Stimulated activated CD8-positive, alpha-beta memory T cell treated with anti-CD3 and anti-CD28 coated beads, Interleukin-7, amount 100 ng/mL, for 1 hour (primary cell): ENCODE measurements at places on chromosomes 3 and 15.

DNA sequence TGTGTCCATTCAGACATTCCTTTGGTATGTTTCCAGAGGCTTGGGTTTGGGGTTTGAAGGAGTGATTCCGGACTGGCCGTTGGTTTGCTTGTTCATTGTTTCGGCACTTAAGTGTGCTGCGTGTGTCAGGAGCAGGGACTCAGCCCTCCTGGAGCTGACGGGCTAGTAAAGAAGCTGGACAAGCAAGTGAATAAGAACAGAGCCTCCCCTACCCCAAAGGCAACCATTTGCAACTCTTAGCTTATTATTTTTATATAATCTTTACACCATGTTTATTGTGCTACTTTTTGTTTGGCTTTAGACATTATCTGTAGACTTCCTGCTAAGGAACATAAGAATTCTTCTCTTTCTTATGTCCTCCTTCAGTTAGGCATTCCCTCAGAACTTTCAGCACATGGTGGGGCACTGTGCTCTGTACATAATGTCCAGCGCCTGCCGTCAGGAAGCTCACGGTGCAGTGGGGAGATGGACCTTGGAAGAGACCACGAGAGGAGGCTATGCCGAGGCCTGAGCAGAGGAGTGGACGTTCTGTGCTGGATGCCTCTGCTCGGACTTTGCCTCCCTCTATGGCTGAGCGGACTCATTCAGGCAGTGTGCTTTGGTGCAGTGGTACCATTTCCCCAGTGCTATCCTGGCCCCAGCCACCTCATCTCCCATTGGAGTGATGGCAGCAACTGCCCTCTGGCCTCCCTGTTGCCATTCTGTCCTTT, 65.4 kb downstream of the EEFSEC start:
- DNase-seq = no peak

GRCh38 chr3:149377408-149378364, at the start of gene TM4SF1:
TSS of gene TM4SF1 (minus strand) at chr3:149377649. CDS start at chr3:149377547, 102 bp downstream.
- DNase-seq = no peak

DNA sequence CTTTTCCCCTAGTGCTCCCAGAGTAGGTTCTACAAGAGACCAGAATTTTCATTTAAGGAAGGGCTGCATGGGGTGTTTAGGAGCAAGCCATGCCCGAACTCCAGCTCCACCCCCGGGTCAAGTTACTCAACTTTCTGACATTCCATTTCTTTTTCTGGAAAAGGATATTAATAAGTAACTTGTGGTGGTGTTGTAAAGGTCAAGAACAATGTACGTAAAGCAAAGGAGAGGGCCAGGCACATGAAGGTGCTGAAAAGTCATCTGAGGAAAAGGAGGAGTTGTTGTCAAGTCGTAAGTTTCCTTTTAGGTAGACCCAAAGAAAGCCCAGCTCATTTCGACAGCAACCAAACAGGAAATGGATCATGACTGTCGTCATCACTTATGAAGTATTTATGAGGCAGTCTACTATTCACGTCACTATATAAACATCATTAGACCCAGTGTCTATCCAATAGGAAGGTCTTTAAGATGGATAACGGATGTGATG, 319.6 kb upstream of the IL12A start:
- DNase-seq = no peak

DNA sequence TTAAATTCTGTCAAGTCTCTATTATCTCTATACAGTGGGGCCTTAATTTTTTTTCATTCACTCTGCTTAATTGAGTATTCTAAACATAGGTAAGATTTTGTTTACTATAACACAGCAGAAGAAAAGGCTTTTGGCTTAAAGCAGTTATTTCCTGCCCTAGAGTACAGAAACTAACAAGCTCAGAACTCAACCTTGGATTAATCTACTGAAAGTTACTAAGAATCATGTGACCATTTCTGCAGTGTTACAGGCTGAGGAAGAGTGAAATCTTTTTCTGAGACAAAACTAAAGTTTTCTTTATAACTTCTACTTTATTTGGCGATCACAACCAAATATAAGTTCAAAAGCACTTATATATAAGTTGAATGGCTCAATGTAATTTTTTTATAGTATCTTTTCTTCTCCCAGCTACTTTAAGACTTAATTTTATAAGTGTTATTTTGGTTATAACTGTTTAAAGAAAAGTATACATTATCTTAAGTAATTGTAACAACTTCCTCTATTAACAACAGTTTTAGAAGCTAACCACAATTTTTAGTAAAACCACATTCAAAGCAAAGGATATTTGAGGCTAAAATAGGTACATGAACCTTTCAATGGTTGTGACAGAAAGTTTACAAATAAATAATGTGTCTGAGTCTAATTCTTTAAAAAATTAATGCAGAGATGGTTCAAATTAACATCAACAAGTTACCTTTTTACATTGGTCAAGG, 240.6 kb upstream of the NAALADL2 start:
- DNase-seq = no peak

DNA sequence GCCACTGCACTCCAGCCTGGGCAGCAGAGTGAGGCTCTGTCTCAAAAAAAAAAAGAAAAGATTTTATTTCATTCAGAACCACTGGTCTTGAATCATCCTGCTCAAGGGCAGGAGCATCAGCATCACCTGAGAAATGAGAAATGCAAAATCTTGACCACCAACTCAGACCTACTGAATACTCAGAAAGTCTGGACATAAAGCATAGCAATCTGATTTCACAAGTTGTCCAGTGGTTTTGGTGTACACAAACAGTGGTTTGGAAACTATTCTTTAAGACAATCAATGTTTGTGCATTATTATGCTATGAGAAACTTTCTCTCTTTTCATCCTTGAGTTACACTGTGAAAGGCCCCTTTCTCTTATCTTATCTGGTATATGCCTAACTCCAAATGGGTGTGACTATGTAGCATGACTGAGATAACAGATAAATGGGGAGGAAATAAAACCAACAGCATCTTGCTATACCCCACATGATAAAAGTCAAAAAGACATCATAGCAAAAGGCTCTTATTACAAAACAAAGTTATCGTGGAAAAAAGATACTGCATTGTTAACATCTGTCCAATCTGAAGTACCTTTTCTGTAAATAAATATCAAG, 174.2 kb upstream of the STT3B start:
- DNase-seq = no peak

DNA sequence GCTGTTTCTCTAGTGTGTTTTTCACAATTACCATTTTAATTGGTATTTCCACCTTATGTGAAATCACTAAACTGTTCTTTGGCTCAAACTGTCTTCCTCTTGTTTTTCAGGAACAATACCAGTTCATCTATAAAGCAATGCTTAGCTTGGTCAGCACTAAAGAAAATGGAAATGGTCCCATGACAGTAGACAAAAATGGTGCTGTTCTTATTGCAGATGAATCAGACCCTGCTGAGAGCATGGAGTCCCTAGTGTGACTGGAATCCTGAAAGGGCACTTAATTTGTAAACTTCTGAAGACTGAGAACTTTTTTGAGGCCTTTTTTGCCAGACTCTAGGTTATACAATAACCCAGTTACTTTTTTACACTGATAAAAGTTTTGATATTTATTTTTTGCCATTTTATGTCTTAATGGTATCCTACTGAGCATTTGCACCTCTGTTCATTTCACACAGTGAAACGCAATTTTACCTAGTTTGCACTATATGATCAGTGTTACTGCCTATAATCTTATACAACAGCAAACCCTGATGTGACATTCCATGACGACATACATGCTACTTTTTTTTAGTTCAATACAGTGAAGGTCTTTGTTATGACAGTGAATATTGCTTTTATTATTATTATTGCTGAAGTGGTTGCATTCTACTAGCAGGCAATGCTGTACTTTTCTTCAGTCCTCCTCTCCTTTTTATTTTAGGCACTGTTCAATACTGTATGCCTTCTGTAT, 80.1 kb downstream of the FEZF2 start:
- DNase-seq = no peak

DNA sequence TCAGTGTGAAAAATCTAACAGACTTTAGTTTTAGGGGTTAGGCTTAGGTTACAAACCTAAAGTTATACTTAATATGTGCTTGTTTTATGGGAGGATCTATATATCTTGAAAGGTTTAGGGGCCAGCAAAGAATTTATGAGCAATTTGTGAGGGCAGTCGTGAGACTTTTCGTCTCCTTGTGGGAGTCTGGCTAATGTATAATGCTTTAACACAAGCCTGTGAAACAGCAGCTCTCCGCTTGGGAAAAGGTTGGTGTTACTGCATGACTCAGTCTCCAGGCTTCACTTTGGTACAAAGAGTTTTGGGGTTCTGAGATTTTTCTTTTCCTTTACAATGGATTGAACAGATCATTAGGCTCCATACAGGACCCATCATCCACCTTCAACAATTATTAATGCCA, 79.0 kb upstream of the MFGE8 start:
- DNase-seq = no peak

GRCh38 chr15:56919609-56920366, 1.3 kb downstream of the TCF12 start:
- DNase-seq = no peak

- no peak for DNase-seq
Measured at GRCh38 chr15:35665896-35666536, 120.1 kb upstream of the DPH6 start.

GRCh38 chr3:21694506-21694905, 56.5 kb downstream of the ZNF385D start:
- no peak for DNase-seq

DNA sequence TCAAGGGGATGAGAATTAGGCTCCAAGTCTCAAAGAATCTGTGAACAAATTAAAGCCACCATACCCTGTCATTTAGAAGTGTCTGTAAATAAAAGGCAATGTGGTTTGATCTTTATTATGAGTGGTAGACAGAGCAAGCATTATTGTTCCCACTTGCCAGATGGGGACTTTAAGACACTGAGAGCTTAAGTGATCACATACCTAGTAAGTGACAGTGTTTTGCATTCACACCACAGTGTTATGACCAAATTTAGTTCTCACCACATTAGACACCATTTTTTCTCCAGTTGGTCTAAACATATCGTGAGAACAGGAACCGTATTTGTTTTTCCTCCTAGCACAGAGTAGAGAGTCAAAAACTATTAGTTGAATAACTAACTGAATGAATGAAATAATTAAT, 13.2 kb upstream of the ZBED2 start:
- DNase-seq = no peak

DNA sequence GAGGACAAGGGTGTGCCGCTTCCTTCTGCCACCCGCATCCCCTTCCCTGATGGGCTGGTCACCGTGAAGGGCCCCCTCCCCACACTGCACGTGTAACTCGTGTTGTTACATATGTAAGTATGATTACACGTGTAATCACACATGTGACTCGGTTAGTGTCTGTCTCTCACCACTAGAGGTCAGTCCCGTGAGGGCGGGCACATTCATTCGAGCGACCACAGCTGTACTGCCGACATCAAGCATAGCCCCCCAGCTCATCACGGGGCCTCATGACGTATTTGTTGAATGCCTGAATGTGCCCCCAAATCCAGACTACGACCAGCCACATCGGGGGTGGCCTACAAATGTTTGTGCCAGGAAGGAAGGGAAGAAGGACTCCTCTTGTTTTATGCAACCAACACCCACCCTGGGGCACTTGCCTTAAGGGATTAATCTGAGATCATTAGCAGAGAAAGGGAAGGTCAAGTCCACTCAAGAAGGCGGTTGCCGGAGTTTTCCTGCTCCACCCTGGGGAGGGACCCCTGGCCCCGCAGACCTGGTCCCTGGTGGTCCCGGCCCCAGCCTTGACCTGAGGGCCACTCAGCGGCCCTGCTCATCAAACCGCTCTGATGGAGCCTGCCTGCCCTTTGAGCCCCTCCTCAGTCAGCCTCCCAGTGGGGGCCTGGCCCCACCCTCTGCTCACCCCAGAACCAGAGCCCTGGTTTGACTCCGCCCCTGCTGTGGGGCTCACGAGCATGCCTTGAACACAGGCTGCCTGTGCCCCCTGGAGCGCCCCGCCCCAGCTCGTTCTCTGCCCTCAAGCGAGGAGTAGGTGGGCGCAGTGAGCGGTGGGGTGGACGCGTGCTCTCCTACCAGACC, 52.8 kb downstream of the RGMA start:
- DNase-seq = peak; percentile 26

- DNase-seq = no peak
Measured at GRCh38 chr3:156106721-156107373, 13.5 kb upstream of the KCNAB1 start.
